ENCODE measurements at places on chromosomes 12 and 14.

DNA sequence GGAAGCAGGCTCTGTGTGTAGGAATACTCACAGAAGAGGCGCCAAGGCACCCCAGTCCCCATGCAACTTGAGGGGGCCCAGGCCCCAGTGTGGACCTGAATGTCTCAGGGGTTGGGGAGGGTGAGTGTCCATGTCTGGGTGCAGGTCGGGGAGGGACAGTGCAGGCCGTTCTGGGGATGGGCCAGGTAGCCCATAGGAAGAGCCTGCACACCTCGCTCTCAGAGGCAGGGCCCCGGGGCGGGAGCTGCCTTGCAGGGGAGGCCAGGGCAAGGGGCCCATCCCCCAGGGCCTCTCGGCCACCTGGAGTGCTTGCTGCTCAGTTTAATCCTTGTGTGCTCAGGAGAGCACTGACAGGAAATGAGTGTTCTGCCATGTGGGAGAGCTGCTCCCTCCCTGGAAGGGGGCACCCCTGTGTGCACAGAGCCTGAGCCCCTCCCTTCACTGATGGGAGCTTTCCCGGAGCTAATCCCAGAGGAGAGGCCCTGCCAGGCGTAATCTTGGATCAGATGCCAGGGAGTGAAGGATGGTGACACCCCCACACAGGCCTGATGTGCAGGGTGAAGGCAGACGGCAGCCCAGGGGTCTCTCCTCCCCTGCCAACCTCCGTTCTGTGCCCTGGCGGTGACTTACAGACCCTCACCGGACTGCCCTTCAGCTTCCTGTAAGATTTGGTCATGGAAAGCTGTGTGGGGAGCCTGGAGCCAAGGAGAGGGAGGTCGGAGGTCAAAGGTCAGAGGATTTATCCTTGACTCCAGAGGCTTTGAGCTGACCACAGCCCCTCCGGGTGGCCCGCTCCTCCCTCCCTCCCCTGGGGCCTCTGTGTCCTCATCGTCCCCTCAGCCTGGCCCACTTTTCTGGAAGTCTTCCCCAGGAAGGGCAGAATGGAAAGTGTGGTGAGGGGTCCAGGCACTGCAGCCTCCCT is 24.4 kb upstream of the FBRSL1 start:
- no peak for DNase-seq

GRCh38 chr12:356276-356988 is 32.7 kb downstream of the KDM5A start:
- DNase-seq, result no peak

DNA sequence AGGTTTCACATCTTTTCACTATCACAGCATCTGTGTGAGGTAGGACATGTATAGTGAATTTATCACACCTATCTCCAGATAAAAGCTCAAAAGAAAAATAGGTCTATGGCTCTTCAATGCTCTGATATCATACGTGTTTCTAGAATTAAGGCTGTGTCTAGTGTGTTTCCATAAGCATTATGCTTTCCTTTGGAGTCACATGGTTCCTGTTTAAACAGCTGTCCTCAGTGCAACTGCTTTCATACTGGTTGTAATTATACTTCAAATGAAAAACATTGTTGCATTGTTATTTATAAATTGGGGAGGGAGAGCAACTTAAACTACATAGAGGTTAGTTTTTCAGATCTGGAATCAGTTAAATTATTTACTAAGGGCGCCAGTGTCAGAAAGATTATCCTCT is 151.6 kb downstream of the SYT1 start:
- no peak for DNase-seq

- DNase-seq, result no peak
Measured at GRCh38 chr14:67173719-67174118, 15.5 kb upstream of the GARIN2 start.

GRCh38 chr14:37655418-37655817 is 60.0 kb downstream of the TTC6 start:
- DNase-seq, result no peak

- no peak for DNase-seq
Measured at GRCh38 chr12:32470936-32471470, 71.6 kb downstream of the FGD4 start.

DNA sequence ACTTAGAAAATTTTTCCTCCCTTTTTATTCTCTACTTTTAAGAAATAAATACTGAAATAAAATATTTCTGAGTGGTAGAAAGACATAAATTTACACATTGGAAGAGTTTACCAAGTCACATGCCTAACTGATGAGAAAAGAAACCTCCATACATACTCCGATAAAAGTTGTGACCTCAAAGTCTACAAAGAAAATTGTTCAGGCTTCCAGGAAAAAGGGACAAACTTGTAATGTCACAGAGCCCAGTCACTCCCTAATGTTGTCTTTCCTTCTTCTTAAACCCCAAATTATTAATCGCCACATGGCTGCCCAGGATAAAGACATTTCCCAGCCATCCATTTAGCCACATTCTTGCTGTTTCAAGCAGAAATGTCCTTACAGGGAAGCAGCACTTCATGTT is 455.3 kb downstream of the MDGA2 start:
- DNase-seq, result no peak

Data from GM12864 (cell line).